Stimulated activated CD4-positive, alpha-beta T cell treated with anti-CD3 and anti-CD28 coated beads, Interleukin-12 subunit alpha, Interleukin-12 subunit beta, amount 100 ng/mL, for 48 hours (primary cell): ENCODE measurements at places on chromosomes 7 and 10.

GRCh38 chr7:79652619-79653018 is 199.2 kb upstream of the MAGI2 start:
- DNase-seq: no peak

GRCh38 chr7:123522066-123522465 is 12.3 kb downstream of the IQUB start:
- no peak for DNase-seq

DNA sequence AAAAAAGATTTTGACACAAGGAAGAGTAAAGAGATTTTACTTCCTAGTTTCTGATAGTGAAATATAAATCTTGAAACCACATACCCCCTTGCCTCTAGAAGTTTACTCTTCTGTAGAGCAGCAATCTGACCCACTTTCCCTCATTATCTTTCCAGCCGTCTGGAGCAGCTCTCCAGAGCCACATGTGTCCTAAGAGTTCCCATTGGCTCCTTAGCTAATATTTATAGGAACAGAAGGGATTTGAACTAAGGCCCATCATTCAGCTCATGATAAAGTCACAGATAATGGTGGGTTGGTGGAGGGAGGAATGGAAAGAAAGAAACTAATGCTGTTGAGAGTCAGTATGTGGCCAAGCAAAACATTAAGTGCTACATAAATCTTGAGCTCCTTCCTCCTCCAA is 121.8 kb downstream of the INHBA start:
- no peak for DNase-seq

GRCh38 chr10:98301664-98302319 is 33.8 kb upstream of the LOXL4 start:
- no peak for DNase-seq

- no peak for DNase-seq
Observed at GRCh38 chr7:26040085-26040484, 111.9 kb upstream of the NFE2L3 start.

DNA sequence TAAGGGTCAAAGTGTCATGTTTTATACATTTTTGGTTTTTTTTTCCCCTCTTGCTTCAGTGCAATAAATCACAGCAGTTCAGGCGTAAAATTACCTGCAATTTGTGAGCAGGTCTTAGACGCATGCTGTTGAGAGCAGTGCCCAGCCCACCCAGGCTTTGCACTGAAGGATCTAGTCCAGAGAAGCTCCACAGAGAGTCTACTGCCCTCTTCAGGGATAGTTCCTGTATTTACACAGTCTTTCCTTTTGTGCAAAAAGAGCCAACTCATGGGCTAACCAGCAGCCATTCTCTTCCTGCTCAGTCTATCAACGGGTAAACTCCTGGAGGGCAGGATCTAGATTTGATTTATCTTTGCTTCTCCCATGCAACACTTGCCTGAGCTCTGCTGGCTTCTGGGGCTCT is 82.2 kb upstream of the NAMPT start:
- no peak for DNase-seq

GRCh38 chr7:15461576-15461975 is 100.2 kb downstream of the AGMO start:
- no peak for DNase-seq

- DNase-seq: no peak
Observed at GRCh38 chr10:121845044-121845784, 82.6 kb downstream of the ATE1 start.

DNA sequence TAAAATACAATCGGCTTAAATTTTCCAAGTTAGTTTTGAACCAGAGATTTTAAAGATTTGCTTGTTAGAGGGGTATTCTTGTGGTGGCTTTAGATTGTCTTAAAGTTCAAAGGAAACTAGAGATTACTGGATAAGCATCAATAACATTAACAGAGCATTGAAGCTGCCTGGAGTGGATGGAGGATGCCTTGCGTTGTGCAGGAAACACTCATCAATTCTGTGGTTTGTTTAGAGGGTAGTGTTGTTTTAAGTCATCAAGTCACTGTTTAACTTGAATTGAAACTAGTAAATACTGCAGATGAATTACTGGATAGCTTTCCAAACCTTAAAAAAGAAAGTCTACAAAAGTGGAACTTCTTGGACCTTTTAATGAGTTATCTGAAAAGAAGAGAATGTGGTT is 218.6 kb downstream of the CELF2 start:
- no peak for DNase-seq

GRCh38 chr7:45220846-45221618 is 63.4 kb downstream of the RAMP3 start:
- no peak for DNase-seq

DNA sequence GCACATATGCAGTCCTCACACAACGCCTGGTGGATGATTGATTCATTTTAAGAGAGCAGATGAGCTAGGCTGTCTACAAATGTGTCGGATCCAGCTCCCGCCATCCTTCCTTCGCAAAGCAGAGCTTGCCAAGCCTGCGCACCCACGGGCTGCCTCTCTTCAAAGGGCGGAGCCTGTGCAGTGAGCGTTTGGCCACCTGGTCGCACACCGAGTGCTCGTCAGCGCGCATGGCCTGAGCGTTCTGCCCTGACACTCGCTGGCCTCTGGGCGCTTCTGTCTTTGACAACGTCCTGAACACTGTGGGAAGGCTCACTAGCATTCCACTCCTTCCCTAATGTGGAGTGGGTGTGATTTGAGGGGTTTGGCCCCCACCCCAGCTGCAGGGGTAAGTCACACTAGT is 47.1 kb upstream of the TMEM72 start:
- no peak for DNase-seq

GRCh38 chr7:112495156-112495788 is 14.5 kb downstream of the LSMEM1 start:
- DNase-seq: no peak

DNA sequence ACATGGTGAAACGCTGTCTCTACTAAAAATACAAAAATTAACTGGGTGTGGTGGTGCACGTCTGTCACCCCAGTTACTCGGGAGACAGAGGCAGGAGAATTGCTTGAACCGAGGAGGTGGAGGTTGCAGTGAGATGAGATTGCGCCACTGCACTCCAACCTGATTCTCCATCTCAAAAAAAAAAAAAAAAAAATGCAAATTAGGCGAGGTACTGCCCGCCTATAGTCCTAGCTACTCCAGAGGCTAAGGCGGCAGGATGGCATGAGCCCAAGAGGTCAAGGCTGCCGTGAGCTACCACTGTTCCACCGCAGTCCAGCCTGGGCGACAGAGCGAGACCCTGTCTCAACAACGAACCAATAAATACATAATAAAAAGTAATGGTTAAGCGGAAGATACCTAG is 1.1 kb upstream of the EIF4H start:
- no peak for DNase-seq

GRCh38 chr7:40865441-40866233 is 730.8 kb downstream of the SUGCT start:
- no peak for DNase-seq

- no peak for DNase-seq
Observed at GRCh38 chr10:110392868-110393740, 88.4 kb upstream of the SMNDC1 start.

DNA sequence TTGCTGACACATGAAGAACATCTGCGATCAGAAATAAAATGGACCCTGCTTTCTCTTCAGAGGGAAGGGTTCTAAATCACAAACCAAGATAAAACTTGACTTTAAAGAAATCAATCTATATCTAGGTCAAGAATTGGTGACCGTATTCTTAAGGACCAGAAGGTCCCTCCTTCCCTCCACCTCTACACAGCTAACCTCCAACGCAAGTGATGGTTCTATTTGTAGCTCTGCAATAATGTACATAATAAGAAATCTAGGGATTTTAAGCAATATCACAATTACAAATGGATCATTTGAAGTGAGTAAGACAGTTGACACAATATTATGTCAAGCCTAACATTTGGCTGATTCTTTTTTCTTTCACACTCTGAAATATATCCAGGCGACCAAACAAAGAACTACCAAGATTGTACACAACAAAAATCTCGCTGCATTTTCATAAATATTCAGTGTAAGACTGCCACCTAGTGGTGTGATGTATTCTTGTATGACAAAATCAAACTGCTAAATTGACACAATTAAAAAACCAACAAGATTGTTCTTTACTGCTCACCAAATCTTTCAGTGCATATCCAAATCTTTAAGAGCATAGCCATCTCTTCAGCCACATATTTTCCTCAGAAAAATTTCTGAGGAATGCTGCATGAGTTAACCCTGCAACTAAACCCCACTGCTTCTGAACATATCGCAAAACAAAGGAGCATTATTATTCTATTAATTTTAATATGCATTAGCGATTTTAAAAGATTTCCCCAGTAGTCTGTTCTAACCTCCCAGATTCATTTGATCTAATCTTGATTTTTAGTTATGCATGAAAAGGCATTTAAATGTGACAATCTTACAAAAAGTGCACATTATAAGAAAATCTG is 44.5 kb downstream of the ICA1 start:
- no peak for DNase-seq

GRCh38 chr7:159141660-159142059 is 3.0 kb downstream of the VIPR2 start:
- no peak for DNase-seq

DNA sequence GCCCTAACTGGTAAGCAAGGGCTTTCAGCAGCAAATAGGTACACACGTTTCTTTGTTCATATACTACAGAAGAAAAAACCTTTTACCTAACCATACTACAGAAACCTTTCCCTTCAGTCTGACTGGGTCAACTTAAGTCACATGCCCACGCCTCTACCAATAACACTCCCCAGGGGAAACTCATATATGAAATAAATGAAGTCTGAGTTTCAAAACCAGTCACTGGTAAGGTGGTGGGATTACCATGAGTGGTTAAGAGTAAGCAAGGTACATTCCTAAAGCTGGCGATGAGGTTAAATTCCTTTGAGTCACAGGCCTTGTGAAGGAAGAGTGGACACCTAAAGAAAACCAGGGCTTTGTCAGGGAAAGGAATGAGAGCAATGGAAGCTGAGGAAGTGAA is 21.4 kb upstream of the KIF20B start:
- no peak for DNase-seq

DNA sequence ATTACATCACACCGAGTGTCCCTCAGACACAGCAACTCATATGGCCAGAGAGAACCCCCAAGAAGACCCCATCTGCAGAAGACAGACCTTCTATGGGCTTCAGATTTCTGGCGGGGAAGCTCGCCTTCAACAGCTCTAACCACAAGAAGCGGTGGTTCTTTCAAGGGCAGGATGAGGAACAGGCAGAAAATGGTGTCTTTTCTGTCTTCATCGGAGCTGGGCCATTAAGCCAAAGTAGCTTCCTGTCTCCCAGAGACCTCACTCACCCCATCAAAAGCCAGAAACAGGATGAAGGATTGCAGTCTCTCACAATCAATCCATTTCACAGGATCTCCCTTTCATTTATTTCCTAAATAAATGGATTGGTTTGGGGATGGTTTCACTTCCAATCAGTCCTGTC is 149.1 kb downstream of the HERPUD2 start:
- DNase-seq: no peak

GRCh38 chr10:131898061-131898460 is 2.7 kb upstream of the PPP2R2D start:
- DNase-seq: no peak

GRCh38 chr10:34475274-34475646 is 339.8 kb downstream of the PARD3 start:
- no peak for DNase-seq

DNA sequence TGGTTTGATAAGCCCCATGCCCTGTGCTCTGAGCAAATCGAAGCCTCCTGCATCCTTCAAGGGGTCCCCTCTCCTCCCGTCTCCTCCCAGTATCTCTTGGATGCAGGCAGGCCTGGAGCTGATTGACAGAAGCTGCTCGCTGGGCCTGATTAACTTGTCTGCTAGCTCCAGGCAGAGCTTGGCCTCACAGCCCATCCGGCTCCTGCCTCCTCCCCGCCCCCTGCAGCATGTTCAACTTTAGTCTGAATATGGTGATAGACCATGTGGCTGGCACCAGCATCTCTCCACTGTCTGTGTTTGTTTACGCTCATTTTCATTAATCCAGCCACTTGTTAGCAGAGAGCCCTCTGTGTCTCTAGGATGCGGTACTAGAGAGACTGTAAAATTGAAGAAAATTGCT is 432.2 kb downstream of the DPP6 start:
- DNase-seq: no peak

DNA sequence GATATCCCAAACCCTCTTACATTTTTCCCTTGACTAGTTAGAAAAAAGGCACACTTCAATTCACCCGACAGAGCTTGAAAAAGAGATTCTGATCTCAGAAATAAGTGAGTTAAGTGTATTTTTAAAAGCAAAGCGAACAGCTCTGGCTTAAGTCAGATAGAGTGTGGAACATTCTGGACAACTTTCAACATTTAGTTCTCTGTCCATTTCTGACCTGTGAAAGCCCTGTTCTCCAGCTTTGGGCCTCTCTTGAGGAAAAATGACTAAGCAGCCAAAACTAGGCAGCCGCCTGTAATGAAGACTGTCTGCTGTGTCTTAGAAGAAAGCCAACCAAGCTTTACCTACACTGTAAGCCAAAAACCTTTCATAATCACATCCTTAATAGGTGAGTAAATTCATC is 50.5 kb downstream of the CDK6 start:
- DNase-seq: no peak

GRCh38 chr7:111076205-111076604 is 14.7 kb upstream of the LRRN3 start:
- DNase-seq: no peak

- DNase-seq: no peak
Observed at GRCh38 chr10:121158988-121159579, 307.9 kb downstream of the WDR11 start.

- no peak for DNase-seq
Observed at GRCh38 chr10:20686015-20686635, 211.0 kb downstream of the NEBL start.

GRCh38 chr7:45642044-45642443 is 67.9 kb downstream of the ADCY1 start:
- no peak for DNase-seq

DNA sequence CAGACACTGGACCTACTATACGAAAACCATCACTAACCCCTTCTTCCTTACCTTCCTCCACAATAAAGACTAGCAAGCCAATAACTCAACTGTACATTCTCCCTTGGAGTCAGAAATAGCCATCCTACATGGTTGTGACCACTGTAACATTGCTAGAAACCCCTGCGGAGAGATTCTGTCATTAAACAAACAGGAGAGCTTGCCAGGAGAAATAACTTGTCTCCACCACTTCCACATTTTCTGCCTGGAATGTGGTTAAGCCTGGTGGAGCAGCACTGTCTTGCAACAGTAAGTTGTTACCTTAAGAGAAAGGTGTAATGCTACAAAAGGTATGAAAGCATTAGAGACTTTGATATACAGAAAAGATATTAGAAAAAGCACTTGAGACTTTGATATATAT is 45.8 kb downstream of the THSD7A start:
- no peak for DNase-seq

DNA sequence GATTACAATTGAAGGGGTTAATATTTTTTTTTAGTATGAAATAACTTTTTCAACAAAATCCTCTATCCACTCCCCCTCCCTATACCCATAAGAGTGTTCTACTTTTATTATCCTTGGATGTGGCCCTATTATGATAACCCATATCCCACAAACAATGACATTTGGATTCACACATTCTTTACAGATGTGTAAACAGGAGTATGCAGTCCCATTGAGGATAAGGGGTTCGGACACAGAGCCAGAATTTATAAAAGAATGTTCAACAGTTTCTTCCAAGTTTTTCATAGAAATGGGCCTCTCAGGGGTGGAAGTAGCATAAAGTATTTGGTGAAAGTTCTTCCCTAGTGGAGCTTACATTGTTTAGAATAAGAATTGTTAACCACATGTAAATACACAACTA is 16.1 kb upstream of the PCLO start:
- no peak for DNase-seq

- DNase-seq: no peak
Observed at GRCh38 chr10:86888585-86889381, 68.6 kb downstream of the MMRN2 start.
